ENCODE measurements at places on chromosomes 7 and 10.

- DNase-seq, result no peak
Measured at GRCh38 chr10:114694752-114695151, 36.7 kb upstream of the ABLIM1 start.

GRCh38 chr10:71326464-71326881 lies 7.4 kb downstream of the SLC29A3 start:
- no peak for DNase-seq

DNA sequence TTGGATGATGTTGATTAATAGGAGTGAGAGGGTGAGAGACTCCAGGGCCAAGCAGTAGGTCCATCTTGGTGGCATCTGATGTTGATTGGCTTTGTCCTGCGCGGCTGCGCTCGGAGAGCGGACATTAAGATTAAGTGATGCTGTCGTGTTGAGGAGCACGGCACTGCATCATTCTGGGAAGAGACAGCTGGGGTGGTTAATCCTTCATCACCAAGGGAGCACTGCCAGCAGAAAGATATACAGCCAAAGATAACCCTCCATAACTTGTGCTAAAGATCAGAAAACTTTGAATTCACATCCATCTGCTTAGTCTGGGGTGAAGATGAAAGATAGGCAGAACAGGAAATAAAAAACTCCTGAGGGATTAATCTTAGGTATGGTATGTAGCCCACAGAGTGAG lies 208.3 kb downstream of the LRMDA start:
- peak; percentile 73 for DNase-seq

DNA sequence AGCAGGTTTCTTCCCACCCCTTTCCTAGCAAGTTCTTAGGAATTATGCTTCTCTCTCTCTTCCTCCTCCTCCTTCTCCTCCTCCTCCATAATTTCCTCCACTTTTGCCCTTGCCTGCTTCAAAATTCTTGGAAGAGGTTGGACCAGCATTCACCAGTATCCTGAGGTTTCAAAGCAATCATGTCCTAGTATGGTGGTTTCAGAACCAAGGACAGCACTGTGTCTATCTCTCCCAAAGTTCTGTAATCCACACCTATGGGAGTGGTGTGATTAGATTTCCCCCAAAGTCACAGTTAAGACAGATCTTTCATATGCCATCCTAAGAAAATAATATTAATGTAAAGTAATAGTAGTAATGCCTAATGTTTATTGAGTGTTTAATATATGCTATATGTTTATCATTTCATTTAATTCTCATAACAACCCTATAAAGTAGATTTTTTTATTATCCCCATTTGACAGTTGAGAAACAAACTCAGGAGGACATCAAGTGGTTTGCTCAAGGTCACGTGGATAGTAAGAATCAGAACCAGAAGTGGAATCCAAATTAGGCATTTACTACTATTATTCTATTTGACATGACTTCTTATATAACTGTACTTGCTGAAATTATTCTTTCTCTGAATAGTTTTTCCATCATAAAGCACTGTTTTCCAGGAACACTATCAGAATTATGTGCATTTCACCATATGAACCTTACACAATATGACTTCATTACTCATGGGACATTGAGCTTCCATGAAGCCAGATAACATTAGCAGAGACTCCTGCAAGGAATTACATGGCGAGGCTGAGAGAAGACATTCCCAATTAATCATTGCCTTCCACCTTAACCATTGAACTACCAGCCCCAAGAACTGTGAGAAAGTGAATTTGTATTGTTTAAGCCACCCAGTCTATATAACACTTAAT lies 91.4 kb downstream of the IPMK start:
- DNase-seq, result no peak

DNA sequence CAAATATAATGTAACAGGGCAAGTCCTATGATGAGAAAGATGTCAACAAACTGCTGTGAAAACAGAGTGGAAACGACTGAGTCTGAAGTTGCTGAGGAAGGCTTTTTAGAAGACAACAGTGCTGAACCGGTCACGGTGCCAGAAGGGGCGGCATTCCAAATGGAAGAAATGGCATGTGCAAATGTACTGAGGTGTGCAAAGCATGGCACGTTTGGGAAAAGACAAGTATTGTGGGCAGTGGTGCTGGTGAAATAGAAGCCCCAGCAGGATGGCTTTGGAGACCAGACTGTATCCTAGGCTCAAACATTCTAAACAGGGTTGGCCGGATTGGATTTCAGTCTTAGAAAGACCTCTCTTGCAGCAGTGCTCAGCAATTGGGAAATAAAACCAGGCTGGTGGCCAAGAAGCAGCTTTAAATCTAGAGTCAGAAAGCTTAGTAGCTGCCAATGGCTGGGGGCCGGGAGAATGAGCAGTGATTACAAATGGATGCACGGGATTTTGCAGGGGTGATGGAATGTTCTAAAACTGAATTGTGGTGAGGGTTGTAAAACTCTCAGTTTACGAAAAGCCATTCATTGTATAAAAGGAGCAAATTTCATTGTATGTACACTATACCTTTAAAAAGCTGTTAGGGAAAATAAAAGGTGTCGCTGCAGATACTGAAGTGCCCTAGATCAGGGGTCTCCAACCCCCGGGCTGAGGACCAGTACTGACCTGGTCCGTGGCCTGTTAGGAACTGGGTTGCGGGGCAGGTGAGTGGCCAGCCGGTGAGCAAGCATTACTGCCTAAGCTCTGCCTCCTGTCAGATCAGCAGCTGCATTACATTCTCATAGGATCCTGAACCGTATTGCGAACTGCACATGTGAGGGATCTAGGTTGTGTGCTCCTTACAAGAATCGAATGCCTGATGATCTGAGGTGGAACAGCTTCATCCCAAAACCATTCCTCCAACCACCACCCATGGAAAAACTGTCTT lies 141.6 kb downstream of the HIBADH start:
- DNase-seq, result no peak

- DNase-seq, result no peak
Measured at GRCh38 chr7:77548206-77548605, 11.1 kb downstream of the PTPN12 start.

- no peak for DNase-seq
Measured at GRCh38 chr10:33111488-33112051, 153.5 kb upstream of the ITGB1 start.

GRCh38 chr7:135232720-135233119 lies 918 bp upstream of the STRA8 start:
- peak; percentile 61 for DNase-seq

DNA sequence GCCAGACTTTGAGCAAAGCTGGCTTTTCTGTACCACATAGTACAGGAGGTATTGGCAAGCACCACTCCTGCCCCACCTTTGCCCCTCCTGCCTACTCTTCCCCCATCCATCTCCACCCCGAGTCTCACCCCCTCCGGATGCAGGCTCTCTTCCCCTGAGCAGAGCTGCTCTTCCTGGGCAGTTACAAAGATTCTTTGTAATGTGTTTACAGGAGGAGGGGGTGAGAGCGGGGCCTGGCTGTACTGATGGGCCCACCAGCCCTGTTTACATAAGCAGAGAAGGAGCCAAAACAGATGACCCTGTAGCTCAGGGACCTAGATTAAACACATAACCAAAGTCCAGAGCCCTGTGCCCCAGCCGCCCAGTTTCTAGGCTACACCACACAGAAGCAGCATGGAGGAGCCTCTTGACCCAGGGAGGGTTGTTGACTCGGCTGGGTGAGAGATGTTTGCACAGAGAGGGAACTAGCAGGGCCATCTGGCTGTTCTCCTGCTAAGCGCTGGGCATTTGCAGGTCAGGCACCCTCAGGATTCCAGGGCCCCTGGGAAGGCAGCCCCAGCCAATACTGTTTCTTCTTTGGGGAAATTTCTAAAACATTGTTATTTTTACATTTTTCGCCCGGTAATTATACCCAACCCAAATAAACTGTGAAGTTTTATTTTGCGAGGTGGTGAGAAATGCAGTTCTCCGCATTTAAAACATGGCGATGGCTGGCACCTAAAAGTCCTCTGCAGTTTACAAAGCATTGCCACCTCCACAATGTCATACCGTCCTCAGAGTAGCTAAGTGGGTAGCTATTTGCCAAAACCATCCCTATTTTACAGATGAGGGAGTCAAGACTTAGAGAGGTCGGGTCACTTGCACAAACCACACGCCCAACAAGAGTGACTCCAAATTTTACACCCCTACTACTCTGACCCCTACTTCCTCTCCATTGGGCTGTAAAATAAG lies 11.4 kb upstream of the ZKSCAN1 start:
- peak; percentile 28 for DNase-seq

DNA sequence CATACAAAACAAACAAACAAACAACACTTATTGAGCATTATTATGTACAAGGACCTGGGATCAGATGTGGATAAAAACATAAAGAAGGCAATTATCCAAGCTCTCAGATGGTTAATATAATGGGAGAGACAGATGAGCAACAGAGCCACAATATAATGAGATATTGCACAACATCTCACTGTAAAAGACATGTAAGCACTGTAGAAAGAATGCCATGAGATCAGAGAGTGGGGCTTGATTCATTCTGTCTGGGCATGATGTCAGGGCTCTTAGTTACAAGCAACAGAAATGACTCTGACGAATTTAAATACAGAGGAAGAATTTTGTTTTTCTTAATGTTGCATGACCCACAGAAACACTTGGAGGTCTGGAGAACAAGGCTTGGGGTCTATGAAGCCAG lies 164.7 kb upstream of the PLXDC2 start:
- no peak for DNase-seq

- DNase-seq, result peak; percentile 36
Measured at GRCh38 chr7:27922907-27923641, 183.1 kb downstream of the TAX1BP1 start.

GRCh38 chr7:32500922-32501341 lies 5.6 kb downstream of the AVL9 start:
- DNase-seq, result no peak

DNA sequence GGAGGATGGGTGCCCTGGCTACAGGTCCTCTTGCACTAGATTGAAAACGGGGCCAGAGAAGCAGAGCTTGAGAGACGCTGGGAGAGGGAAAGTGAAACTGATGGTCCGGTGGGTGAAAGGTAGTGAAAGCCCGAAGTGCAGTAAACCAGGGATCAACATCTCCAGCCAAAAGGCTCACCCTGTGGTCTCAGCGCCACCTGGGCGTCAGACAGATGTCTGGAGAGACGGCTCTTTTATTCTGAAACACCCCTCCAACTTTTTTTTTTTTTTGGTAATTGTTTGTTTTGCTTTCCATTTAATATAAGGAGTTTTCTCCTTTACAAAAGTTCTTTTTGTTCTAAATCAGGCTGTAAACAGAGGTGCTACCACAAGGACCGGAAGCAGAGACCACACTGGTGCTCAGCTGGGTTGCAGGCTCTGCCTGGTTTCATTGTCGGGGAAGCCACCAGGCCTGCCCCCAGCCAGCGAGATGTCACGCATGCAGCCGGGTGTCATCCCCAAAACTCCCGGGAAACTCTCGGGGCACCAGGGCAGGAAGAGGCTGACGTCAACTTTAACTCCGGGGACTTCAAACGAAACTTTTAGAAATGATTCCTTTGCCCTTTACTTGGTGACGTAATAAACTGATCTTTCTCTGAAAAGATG lies 11.2 kb downstream of the IL2RA start:
- DNase-seq, result no peak

DNA sequence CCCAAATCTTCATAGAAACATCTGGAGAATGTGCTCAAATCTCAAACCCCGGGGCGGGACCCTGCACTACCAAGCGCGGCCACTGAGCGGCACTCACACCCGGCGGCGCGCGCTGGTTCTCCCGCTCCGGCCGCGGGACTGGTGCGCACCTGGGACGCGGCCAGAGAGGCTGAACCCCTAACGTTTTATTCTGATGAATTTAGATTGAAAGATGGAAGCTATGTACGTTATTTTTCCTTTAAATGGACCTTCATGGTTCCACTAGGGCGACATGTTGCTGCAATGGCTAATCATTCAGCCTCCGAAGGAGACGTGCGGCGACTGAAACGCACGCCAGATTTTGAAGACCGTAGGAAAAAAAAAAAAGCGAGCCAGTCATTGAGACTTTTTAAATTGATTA lies 107.0 kb upstream of the INSIG1 start:
- DNase-seq, result no peak

GRCh38 chr7:76296743-76297740 lies 5.4 kb upstream of the HSPB1 start:
- DNase-seq, result no peak

GRCh38 chr10:97948822-97949221 lies 81.6 kb downstream of the CRTAC1 start:
- DNase-seq, result no peak

- DNase-seq, result no peak
Measured at GRCh38 chr10:67036808-67037207, 111.0 kb downstream of the LRRTM3 start.

- DNase-seq, result no peak
Measured at GRCh38 chr10:86293396-86293791, 73.2 kb downstream of the GRID1 start.

- no peak for DNase-seq
Measured at GRCh38 chr7:135538376-135538775, 19.3 kb upstream of the NUP205 start.

DNA sequence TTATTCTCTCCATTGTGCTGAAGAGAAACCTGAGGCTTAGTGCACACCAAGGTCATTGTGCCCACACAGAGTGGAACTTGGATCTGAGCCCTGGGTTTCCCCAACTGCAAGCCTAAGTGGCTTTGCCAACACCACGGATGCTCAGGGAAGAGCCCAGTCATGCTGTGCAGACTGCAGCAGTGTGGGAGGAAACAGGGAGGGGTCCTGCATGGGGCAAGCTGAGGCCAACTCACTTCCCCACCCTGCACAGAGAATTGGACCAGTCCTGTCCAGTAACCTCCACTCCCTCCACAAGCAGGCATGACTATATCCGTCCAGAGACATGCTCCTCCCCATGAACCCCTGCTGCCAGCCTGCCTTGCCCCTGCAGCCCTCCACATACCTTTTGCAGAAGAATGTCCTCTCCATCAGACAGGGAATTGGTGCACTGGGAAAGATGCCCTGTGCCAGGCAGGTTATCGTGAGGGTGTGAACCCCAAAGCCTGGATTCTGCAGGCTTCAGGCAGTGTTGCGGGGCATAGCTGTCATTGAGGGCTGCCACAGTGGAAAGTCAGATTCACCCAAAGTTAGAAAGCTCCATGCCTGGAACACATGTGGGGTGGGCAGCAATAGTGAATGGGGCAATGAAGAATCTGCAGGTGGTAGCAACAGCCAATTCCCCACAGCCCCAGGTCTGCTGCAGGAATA lies 44.9 kb downstream of the DRGX start:
- DNase-seq, result no peak

GRCh38 chr7:118755067-118755625 lies 530.6 kb downstream of the ANKRD7 start:
- no peak for DNase-seq
